Activated T-helper 1 cell treated with Interleukin-2 at 50 U/mL for 16 hours (primary cell): ENCODE measurements at places on chromosomes 1 and 21.

- DNase-seq, result no peak
Measured at GRCh38 chr1:11295905-11296304, 22.9 kb downstream of the UBIAD1 start.

DNA sequence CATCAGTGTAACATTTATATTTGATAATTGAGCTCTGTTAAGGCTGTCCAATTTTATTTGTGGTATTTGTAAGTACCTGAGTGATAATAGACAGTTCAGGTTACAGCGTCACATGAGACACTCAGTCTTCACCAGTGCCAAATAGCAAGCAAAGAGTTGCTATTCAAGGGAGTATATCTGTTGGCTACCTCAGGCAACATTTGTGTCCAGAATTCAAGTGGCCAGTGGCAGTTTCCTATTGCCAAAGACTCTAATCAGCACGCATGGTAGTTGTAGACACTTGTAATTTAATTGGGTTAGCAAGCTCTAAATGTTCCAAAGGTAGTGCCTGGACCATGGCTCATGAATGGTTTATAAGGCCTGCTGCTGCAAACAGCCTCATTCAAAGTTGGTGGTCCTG, 1524.3 kb upstream of the B3GALT2 start:
- DNase-seq, result no peak

- no peak for DNase-seq
Measured at GRCh38 chr1:25369241-25369640, 31.1 kb downstream of the TMEM50A start.

DNA sequence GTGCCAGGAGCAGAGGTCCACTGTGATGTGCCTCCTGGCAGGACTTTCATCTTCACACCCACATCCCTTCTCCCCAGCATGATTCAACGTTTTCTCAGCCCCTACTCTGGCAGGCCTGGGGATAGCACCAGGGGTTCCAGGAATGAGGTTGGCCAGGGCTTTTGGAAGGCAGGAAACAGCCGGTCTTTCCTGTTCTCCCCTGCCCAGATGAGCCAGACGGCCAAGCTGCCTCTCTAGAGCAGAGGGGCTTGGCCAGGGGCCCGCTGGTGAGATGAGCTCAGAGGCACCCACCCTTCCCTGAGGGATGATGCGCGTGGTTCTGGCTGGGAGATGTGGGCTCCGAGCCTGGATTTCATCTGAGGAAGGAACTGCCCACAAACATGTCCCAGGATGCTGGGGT, 4.3 kb upstream of the MFAP2 start:
- no peak for DNase-seq

GRCh38 chr1:241411776-241412338, 54.9 kb upstream of the RGS7 start:
- DNase-seq, result no peak

DNA sequence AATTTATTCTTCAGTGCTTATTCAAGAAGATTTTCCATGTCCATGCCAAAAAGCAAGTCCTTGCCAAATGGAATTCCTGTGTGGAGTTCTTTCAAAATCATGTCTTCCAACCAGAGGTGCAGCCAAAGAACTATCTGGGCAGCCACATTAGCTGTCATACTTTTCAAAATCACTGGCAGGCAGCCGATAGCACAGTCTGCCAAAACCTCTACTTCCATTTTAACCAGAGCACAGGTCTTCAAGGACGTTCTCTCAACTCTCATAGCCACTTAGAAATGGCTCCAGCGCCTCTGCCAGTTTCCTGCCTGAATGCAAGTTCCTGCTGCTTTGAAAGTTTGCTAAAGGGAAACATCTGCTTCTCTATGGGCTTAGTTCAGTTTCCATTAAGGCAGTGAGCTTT, 975.7 kb upstream of the ADGRL4 start:
- DNase-seq, result no peak

GRCh38 chr1:38071312-38072256, 25.0 kb upstream of the POU3F1 start:
- no peak for DNase-seq

GRCh38 chr1:59481881-59482505, 185.1 kb downstream of the FGGY start:
- DNase-seq, result no peak

DNA sequence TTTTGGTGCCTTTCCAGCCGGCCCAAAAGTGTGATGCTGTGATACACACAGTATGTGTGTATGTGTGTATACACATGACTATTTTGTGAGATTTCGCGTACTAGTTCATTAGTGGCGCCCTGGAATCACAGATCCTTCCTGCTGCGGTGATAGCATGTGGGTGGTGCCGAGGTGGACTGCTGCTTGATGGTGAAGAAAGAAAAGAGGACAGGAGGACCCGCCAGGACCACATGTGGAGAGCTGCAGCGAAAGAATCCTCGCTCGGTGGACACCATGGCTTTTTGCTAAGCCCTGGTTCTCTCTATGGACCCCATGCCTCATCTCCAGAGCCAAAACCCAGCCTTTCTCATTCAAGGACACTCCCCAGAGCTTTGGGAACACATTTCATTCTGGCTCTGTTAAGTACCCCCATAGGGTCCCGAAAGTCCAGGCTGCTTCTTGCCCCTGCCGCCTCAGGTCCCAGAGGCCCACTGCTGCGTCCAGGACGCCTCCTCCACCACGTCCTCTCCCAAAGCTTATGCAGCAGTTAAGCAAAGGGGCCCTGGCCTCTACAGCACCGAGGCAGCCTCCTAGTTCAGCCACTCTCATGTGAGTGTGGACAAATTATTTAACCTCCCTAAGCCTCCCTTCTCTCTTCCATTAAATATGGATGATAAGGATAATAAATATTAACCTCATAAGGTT, 32.8 kb upstream of the COX20 start:
- DNase-seq, result no peak

DNA sequence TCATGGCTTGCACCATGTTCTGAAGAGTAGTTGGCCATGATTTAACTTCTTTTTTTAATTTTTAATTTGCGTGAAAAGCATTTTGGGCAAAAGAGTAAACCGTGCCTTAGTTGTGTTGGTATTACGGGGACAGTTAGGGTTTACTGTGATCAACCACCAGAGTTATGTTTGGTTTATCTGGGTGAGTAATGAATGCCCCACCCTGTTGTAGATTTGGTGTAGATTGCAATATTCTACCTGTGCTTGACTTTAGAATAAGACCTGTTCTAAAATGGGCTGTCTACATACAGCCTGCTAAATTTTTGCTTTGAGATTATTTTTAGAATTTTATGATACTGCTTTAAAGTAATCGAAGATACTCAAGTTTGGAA, 1.4 kb downstream of the USP25 start:
- no peak for DNase-seq

- no peak for DNase-seq
Measured at GRCh38 chr1:55965981-55966461, 613.3 kb downstream of the PLPP3 start.

GRCh38 chr1:81008293-81008692, 792.4 kb upstream of the ADGRL2 start:
- no peak for DNase-seq

DNA sequence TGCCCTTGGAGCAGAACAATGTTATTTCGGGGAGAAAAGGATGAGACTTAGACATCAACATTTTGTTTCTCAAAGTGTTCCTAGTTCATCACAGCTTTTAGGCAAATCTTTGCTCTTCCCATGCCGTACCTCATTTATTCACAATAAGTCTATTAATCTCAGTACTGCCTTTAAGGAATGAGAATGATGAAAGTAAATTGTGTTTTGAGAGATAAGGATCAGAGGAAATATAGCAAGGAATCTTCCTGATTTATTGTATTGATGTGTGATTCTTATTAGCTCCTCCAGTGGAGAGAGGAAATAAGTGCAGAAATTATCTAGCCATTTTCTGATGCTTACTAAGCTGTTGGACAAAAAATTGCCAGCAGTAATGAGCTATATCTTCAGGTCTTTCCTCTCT, 2.0 kb downstream of the POLR3C start:
- DNase-seq, result no peak

GRCh38 chr1:108969346-108969745, 6.1 kb upstream of the CLCC1 start:
- no peak for DNase-seq

- DNase-seq, result no peak
Measured at GRCh38 chr21:26055841-26056264, 114.7 kb downstream of the APP start.
